Sciatic nerve (tissue), 2 donors: ENCODE measurements at places on chromosomes 12 and 14. TPM values are rescaled to one million over a fixed set of nuclear protein-coding genes. Genes with fewer than 3 reads are reported as not detected.

PLA2G1B gene
- total RNA-seq: not detected

SYNJ2BP gene
- 40.3 TPM for total RNA-seq

CLEC1A gene
- 13.7 TPM for total RNA-seq

DNA sequence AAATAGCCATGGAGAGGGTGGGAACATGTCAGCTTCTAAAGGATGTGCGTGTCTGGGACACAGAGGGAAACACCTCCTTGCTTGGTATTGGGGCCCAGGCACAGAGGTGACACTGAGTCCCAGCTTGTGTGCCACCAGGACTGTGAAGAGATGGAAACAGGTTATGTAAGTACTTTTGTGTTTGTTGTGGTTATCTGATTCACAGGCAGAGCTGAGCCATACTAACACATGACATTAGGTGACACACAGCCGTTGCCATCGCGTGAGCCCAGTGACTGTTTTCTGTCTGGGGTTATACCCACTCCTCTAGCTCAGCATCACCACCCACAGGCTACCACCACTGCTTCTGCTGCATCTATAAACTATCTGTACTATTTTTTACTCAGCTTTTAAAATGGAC lies 12.1 kb upstream of the FLVCR2 start:
- DNase-seq: no peak

DNA sequence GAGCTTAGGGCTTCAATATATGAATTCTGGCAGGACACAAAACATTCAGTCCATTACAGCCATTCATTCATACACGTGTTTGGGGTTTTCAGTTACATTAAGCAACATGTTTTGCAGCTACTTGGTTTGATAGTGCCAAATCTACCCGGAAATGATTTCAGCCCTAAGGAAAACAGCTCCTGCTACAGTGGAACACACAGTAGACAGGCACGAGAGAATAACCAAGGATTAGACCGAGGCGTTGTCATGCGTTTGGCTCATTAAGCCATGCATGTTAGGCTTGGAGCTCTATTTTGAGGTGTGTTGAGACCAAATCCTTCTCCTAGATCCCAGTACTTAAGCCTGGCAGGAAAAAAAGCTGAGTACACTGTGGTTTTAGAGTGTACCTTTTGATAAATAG lies 177.4 kb downstream of the PRKCH start:
- no peak for DNase-seq

DNA sequence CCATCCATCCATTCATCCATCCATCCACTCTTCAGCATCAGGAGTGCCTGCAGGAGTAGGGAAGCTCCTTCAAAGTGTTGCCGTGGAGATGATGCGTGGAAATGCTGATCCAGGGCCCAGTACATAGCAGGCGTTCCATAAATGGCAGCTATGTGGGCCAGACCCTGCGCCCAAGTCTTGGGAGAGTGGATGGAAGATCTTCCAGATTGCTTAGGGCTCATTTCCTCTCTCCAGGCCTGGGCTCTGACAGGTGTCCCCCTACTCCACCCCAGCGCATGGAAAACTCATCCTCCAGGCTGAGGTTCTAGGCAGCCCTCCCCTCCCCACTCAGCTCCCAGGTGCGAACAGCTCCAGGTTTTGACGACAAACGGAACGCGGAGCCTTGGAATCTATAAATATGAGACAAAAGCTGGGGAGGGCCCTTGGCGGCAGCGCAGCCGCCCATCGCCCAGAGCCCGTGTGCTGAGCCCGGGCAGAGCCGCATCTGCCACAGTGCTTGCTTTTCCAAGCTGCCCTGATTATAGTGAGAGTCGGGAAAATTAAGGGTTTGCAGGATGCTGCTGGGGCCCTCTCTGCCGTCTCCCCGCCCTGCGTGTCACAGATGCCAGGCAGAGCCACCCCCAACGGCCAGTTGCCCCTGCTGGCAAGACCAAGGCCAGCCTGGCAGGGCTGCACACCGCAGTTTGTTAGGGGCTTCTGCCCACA lies 1.6 kb downstream of the BEGAIN start:
- DNase-seq: peak; percentile 44

GRCh38 chr14:104689109-104689880 lies at the start of gene INF2:
INF2 (plus strand) TSS chr14:104689618; CDS start chr14:104701366, 11,748 bp downstream.
- no peak for DNase-seq
